Muscle of leg (tissue), 16 donors: ENCODE measurements at places on chromosomes 7 and 10. TPM values are rescaled to one million over a fixed set of nuclear protein-coding genes. Genes with fewer than 3 reads are reported as not detected.

GRCh38 chr7:91913612-91914011 is 27.1 kb upstream of the AKAP9 start:
- no peaks in the 10 kb centered on the region for H3K36me3 ChIP-seq
- H3K4me3 ChIP-seq, result no peak overlapping the region
- H3K4me1 ChIP-seq, result no peaks in the 10 kb centered on the region
- no peak for DNase-seq

DNA sequence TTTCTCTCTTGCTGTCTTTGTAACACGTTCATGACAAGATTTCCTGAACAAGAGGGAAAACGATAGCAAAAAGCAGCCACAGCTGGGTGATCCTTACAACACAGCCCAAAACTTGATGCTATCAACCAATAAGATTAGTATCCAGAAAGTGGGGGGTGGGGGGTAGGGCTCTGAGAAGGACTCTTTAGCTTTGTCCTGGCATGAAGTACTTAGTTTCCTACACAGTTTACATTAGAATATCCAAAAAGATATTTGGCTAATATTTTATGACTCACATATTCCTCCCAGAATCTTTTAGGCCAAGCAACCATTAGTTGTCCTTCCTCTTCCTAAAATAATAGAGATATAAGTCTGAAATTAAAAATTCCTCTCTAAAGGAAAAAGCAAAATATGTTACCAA is 22.9 kb upstream of the LRRC17 start:
- no peaks in the 10 kb centered on the region for H3K27me3 ChIP-seq
- H3K4me1 ChIP-seq, result peaks cover 11% of the 10 kb centered on the region
- DNase-seq, result peak; percentile 73
- no peaks in the 10 kb centered on the region for H3K36me3 ChIP-seq
- H3K27ac ChIP-seq, result peak overlapping the region; percentile 72

DNA sequence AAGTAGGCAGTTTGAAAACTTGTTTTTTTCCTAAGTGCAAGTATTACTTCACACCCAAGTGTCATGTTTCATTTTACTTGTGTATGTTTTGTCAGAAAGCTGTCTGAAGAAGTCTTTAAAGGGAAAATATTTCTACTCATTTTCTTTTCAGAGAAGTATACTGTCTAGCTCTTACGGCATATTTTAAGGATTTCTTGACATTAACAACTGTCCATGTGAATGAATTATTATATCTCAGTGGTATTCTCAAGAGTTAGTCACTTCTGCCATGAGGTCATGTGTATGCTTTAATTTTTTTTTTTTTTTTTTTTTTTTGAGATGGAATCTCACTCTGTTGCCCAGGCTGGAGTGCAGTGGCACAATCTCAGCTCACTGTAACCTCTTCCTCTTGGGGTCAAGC is 229.5 kb downstream of the BICC1 start:
- H3K36me3 ChIP-seq, result no peaks in the 10 kb centered on the region
- no peaks in the 10 kb centered on the region for H3K27me3 ChIP-seq
- no peak for DNase-seq
- H3K27ac ChIP-seq, result no peak overlapping the region
- peaks cover 4% of the 10 kb centered on the region for H3K4me1 ChIP-seq

- H3K4me1 ChIP-seq, result no peaks in the 10 kb centered on the region
- H3K36me3 ChIP-seq, result no peaks in the 10 kb centered on the region
- no peak overlapping the region for H3K27ac ChIP-seq
- H3K27me3 ChIP-seq, result no peaks in the 10 kb centered on the region
- no peak for DNase-seq
Measured at GRCh38 chr7:133061357-133061756, 20.5 kb downstream of the CHCHD3 start.

- no peak overlapping the region for H3K4me3 ChIP-seq
- no peaks in the 10 kb centered on the region for H3K36me3 ChIP-seq
- no peaks in the 10 kb centered on the region for H3K27me3 ChIP-seq
- H3K27ac ChIP-seq, result no peak overlapping the region
- no peaks in the 10 kb centered on the region for H3K4me1 ChIP-seq
Measured at GRCh38 chr10:58661336-58661735, 148.7 kb downstream of the BICC1 start.

GRCh38 chr10:121078036-121078435 is 226.9 kb downstream of the WDR11 start:
- peaks cover 36% of the 10 kb centered on the region for H3K27me3 ChIP-seq
- H3K4me1 ChIP-seq, result peaks cover 11% of the 10 kb centered on the region
- H3K4me3 ChIP-seq, result no peak overlapping the region
- no peak for DNase-seq

DNA sequence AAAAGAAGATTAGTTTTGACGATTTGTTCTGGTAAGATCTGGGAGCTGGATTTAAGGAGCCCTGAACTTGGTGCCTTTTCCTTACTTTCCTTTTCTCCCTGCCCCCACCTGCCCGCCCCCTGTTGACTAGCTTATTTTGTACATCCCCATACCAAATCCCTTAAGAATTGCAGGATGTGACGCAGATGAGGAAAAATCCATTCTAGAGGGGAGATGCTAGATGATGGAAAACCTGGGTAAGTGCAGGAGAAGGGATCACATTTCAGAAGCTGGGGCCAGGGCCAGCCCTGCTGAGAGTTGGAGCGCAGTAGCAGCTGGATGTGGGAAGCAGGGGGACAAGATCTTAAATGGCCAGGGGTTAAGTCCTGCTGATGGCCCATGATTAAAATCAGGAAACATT is 93.9 kb downstream of the CCDC3 start:
- no peaks in the 10 kb centered on the region for H3K27me3 ChIP-seq
- no peak overlapping the region for H3K4me3 ChIP-seq
- H3K27ac ChIP-seq, result peak overlapping the region; percentile 72
- DNase-seq, result peak; percentile 93
- H3K4me1 ChIP-seq, result peaks cover 7% of the 10 kb centered on the region
- no peaks in the 10 kb centered on the region for H3K36me3 ChIP-seq

GRCh38 chr10:117818721-117819120 is 228.0 kb downstream of the RAB11FIP2 start:
- H3K4me3 ChIP-seq, result no peak overlapping the region
- no peaks in the 10 kb centered on the region for H3K36me3 ChIP-seq
- no peak overlapping the region for H3K27ac ChIP-seq
- no peaks in the 10 kb centered on the region for H3K4me1 ChIP-seq

GRCh38 chr7:66380272-66380888 is 175.2 kb downstream of the TPST1 start:
- H3K4me1 ChIP-seq, result no peaks in the 10 kb centered on the region
- H3K27me3 ChIP-seq, result no peaks in the 10 kb centered on the region
- no peak overlapping the region for H3K27ac ChIP-seq
- H3K36me3 ChIP-seq, result peaks cover 32% of the 10 kb centered on the region

DNA sequence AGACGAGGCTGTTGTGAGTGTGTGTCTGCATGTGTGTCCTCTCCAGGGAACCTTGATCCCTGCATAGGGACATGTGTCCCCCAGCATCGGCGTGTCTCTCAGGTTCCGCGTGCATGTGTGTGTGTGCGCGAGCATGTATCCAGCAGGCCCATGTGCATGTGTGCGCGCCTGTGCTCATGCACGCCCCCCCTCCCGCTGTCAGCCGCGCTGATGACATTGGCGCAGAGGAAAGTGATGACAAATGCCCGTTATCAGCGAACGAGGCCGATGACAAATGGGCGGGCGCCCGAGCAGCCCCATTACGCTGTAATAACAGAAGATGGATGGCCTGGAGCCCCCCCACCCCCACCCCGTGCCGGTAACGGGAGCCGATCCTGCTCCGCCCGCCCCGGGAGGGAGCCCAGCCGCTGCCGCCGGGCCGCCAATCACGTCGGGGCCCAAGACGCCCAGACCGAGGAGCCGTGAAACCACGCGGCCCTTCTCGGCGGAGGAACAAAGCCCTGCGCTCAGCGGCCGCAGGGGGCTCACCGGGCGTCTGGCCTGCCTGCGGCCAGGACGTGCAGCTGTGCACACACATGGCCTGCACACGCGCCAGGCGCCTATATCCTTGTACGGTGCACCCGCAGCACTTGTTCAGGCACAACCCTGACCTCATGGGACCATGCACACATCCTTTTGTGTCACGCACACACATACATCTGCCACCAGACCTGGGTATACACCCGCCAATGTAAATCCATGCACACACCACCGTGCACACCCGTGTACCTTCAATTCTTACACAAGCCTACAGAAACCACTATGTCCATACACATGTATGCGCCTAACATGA is 21.5 kb downstream of the POLL start:
- peaks cover 66% of the 10 kb centered on the region for H3K27me3 ChIP-seq
- peak overlapping the region; percentile 22 for H3K4me3 ChIP-seq
- no peaks in the 10 kb centered on the region for H3K36me3 ChIP-seq
- H3K4me1 ChIP-seq, result peaks cover 25% of the 10 kb centered on the region

DNA sequence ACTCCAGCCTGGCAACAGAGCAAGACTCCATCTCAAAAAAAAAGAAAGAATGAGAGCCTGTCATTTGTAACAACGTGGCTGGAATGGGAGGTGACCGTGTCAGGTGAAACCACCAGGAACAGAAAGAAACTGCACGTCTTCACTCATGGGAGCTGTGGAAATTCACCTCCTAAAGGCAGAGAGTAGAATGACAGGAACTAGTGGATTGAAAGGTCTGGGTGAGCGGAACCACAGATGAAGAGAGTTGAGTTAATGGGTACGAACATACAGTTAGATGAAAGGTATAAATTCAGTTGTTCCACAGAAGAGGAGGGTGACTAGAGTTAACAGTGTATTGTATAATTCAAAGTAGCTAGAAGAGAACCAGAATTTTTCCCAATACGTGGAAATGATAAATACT is 78.6 kb downstream of the MAD1L1 start:
- no peaks in the 10 kb centered on the region for H3K36me3 ChIP-seq
- no peak overlapping the region for H3K4me3 ChIP-seq
- no peak overlapping the region for H3K27ac ChIP-seq
- no peaks in the 10 kb centered on the region for H3K27me3 ChIP-seq
- no peak for DNase-seq

DNA sequence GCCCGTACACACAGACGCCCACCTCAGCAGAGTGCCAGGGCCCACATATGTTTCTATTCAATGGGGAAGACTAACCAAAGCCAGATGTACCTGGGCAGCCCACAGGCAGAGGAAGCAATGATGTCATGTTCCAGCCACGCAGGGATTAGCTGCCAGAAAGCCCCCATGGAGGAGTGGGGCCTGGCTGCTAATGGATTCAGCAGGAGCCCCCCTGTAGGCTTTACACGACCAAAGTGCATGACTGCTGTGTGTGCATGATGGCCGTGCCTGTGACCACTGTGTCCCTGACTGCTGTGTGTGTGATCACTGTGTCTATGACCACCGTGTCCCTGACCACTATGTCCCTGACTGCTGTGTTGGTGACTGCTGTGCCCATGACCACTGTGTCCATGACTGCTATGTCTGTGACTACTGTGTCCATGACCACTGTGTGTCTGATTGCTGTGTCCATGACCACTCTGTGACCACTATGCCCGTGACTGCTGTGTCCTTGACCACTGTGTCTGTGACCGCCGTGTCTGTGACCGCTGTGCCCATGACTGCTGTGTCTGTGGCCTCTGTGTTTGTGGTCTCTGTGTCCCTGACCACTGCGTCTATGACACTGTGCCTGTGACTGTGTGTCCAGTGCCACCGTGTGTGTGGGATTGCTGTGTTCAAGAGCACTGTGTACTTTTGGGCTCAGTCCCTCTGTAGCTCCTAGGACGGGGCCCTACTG is 409.3 kb downstream of the RPS24 start:
- H3K27ac ChIP-seq, result no peak overlapping the region
- H3K36me3 ChIP-seq, result no peaks in the 10 kb centered on the region
- DNase-seq, result no peak
- no peak overlapping the region for H3K4me3 ChIP-seq

DNA sequence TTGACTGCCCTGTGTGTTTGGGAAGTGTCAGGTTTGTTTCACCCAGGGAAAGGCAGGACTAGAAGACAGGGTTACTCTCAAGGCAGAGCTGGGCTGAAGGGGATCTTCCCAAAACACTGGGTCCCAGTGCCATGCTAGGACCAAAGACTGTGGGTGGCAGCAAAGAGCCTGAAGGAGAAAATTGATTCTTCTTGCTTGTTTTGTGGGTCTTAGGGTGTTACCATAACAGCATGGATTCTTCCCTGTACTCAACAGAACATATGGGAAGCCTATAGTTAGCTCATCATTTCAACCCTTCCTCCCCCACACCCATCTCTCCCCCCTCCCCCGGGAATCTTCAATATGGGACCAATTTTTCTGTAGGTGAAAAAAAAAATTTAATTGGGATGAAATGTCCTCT is 42.3 kb downstream of the TEX36 start:
- peaks cover 3% of the 10 kb centered on the region for H3K4me1 ChIP-seq
- H3K36me3 ChIP-seq, result no peaks in the 10 kb centered on the region
- no peak overlapping the region for H3K27ac ChIP-seq
- H3K27me3 ChIP-seq, result peaks cover 2% of the 10 kb centered on the region
- no peak for DNase-seq
- H3K4me3 ChIP-seq, result no peak overlapping the region

- no peaks in the 10 kb centered on the region for H3K36me3 ChIP-seq
- H3K4me1 ChIP-seq, result no peaks in the 10 kb centered on the region
- no peaks in the 10 kb centered on the region for H3K27me3 ChIP-seq
- H3K27ac ChIP-seq, result no peak overlapping the region
- H3K4me3 ChIP-seq, result no peak overlapping the region
Measured at GRCh38 chr7:46681865-46682503, 760.9 kb upstream of the IGFBP3 start.

DNA sequence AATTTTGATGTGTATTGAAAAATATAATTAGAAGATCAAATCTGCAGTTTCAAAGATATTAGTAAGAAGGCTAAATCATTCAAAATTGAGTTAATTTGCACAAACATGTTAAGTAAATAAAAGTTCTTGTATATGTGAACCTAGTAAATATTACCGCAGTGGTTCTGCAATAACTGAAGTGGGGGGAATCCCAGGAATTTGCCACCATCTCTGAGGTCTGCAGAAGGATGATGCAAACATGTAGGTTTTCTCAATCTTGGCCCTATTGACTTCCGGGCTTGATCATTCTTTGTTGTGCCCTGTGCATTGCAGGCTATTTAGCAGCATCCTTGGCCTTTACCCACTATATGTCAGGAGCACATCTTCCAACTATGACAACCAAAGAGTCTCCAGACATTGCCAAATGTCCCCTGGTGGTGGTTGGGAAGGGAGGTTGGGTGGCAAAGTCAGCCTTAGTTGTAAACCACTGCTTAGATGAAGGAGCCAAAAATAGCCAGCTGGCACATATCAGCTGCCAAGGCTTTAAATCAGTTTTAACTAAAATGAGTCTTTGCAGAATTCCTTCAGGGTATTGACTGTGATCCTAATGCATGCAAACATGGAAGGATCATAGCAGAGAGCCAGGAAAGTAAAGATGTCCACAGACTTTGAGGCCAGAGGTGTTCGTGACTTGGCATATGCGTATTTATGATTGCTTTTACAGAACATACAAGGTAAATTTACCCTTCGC is 146.3 kb downstream of the TRIL start:
- H3K27ac ChIP-seq, result no peak overlapping the region
- no peaks in the 10 kb centered on the region for H3K27me3 ChIP-seq
- H3K4me3 ChIP-seq, result no peak overlapping the region
- peaks cover 17% of the 10 kb centered on the region for H3K4me1 ChIP-seq

Gene LIPN
- not detected for total RNA-seq

Gene CUBN
- 2.0 TPM for total RNA-seq

Gene NXPH1
- not detected for total RNA-seq
